ENCODE measurements at places on chromosomes 16 and 17.

GRCh38 chr17:15912416-15912955, 32.4 kb upstream of the ADORA2B start:
- DNase-seq = no peak

DNA sequence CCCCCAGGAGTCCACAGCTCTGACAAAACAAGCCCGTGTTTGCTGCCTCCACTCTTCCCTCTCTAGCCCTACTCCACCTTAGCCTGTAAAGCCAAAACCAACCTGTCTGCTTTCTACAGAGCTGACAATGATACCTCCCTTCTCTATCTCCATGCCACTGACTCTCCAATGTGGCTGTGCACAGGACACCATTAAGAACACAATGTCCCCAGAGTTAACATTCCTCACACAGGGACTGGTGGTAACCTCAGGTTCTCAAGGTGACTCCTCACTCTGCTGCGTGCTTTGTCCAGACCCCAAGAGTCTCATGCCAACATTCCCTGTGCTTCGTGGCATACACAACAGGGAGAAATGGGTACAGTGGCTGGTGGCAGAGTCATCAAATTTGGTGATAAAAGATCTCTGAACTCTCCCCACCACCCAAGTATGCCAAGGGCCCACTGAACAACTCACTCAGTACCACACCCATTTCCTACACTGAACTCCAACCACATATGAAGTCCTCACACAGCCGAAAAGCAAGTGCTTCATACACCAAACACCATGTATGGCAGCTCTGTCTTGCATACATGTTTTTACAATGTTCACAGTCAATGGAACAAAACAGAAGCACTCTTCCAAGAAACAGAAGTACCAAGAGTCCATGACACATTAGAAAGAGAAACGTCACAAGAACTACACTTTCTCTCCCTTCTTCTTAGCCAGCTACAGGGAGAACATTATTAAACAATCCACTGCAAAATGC, 21.1 kb downstream of the CSNK2A2 start:
- no peak for DNase-seq

GRCh38 chr17:26731005-26731921, 562.7 kb upstream of the WSB1 start:
- DNase-seq = no peak

GRCh38 chr17:72976971-72977770, 115.3 kb downstream of the SLC39A11 start:
- no peak for DNase-seq

DNA sequence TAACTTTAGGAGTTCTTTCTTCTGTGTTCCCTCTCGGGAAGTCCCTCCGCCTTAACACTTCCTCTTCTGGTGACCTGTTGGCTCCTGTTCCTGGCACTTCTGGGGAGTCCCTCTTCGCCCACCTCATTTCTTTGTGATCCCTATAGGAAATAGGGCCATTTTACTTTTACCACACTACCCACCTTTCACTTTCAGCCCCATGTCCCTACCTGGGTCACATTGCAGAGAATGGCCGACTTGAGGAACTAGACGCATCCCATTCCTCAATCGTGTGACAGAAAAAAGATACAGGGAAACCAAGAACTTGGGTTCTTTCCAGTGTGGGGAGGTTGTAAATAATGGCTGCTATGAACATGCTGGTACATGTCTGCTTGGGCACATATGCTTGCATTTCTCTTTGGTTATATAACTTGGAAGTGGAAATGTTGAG, 6.6 kb downstream of the IL21R start:
- no peak for DNase-seq

DNA sequence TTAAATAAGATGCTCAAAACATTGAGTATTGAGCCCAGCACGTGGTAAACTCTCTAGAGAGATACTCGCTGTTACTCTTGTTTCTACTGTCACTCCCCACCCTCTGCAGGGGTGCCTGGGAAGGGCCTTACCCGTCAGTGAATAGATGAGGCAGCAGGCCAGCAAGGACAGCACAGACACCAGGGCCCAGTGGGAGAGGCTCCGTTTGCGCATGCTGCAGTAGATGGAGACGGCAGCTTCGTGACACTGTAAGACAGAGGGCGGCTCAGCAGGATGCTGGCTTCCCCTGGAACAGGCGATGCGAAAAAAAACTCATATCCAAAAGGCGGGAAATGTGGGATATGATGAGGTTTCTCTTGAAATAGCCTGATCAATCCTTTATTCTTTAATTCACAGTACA, 20.0 kb downstream of the SLC38A8 start:
- DNase-seq = no peak

- DNase-seq = no peak
These were observed 65.7 kb downstream of the CENPV start for GRCh38 chr17:16287563-16288027.

- DNase-seq = no peak
These were observed 12.2 kb downstream of the KNOP1 start for GRCh38 chr16:19705843-19706242.

All from activated CD4-positive, CD25-positive, alpha-beta regulatory T cell (primary cell).